Activated CD4-positive, CD25-positive, alpha-beta regulatory T cell treated with anti-CD3 and anti-CD28 coated beads, Interleukin-2, amount 50 U/mL, for 24 hours (primary cell): ENCODE measurements at places on chromosomes 3 and 15.

DNA sequence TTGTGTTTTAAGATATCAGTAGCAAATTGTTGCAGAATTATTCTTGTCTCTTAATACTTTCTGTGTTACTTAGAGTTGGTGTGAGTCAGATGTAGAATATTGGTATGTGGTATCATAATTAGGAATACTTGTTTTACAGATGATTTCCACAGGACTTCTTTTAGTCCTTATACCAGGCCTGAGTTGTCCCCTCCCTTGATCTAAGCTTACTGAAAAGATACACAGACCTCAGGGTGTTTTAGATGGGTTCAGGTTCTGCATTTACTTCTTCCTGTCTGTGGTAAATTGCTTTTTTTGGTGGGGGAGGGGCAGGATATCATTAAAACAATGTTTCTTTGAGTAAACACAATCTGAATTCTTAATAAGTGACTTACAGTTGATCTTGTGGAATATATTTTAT lies 14.2 kb downstream of the DZIP3 start:
- peak; percentile 32 for ATAC-seq

- no peak for ATAC-seq
These were observed 431.9 kb upstream of the FRG2C start for GRCh38 chr3:75232216-75232615.

GRCh38 chr3:78728406-78729145 lies 1039.2 kb downstream of the ROBO1 start:
- no peak for ATAC-seq

DNA sequence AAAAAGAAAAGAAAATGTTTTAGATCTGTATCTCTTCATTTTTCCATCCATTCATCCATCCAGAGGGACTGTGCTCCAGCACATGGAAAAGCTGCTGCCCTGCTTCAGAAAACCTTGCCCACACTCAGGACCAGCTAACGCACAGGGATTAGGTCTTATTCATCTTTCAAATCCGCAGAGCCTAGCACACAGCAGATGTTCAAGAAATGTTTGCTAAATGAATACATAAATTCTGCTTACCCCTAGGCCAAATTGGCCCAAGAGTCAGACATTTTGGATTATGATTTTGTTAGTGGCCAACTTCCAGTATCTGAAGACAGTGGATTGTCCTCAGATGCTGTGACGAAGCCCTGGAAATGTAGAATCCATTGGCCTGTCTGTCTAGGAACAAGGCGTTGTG lies 71.4 kb downstream of the GHSR start:
- no peak for ATAC-seq

GRCh38 chr3:184257083-184257915 lies 4.1 kb downstream of the CAMK2N2 start:
- no peak for ATAC-seq

DNA sequence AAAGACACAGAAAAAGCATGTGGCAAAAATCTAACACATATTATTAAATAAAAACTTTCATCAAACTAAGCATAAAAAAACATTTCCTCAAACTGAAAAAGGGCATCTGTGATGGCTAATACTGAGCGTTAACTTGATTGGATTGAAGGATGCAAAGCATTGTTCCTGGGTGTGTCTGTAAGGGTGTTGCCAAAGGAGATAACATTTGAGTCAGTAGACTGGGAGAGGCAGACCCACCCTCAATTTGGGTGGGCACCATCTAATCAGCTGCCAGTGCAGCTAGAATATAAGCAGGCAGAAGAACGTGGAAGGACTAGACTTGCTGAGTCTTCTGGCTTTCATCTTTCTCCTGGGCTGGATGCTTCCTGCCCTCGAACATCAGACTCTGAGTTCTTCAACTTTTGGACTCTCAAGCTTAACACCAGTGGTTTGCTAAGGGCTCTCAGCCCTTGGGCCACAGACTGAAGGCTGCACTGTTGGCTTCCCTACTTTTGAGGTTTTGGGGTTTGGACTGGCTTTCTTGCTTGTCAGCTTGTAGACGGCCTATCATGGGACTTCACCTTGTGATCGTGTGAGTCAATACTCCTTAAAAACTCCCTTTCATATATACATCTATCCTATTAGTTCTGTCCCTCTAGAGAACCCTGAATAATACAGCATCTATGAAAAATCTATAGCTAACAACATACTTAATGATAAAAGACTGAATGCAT lies 45.4 kb downstream of the DAZL start:
- ATAC-seq: no peak

- ATAC-seq: no peak
These were observed 2.3 kb downstream of the SETD5 start for GRCh38 chr3:9399746-9400145.

DNA sequence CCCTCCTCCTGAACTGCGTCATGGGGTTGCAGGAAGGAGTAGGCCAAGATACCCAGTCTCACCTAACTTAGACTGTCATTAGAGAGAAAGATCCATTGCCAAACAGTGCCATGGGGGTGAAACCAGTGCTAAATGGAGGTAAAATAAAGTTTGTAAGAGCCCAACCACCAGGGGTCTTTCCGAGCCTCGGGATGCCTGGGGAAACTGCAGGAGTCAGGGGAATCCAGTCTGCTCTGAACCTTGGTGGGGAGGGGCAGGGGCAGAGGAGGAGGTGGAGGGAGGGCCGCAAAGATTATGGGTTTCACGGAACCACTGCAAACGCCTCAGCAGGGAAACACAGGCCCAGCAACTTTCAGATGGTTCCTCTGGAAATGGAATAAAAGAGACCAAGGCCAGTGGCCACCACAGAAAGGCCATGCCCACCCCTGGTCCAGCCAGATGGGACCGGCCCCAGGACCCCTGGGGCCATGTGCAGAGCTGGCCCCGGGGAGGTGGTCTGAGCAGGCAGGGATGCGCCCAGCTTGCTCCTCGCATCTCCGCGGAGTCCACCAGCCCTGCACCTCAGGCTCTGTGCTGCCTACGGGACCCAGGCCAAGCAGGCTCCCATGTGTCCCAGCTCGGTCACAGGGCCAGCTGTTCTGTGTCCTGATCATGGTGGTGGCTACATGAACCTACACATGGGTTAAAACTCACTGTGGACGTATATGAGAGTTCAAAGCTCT lies 19.8 kb upstream of the GP9 start:
- no peak for ATAC-seq

DNA sequence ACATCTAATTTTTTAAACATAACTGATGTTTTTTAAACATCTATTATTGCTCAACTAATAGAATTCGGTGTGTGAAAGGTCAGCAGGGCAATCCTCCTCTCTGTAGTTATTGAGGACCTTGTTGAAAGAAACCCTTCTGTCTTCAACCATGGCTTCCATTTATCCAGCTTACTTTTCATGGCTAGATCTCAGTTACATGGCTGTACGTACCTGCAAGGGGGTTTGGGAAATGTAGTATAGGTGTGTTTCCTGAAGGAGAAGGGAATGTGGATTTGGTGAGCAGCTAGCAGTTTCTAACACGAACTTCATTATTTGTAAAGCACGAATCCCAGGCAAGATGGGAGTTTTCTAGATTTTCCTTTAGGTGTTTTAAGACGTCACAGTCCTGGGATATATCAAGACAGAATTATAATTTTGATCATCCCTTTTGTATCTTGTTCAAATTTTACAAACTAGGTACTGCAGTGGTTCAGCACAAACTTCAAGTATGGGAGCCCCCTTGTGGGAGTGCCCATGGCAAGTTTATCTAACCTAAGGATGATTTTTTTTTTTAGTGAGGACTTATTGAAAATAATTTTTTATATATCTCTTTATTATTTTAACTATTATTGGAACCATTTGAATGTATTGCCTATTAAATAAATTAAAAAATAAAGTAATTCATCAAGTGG lies 41.6 kb downstream of the FBXL2 start:
- ATAC-seq: no peak

- ATAC-seq: peak; percentile 49
These were observed at the start of gene WWTR1 for GRCh38 chr3:149657926-149658743. Gene WWTR1, minus strand, starts transcription at chr3:149658025. Its CDS starts 719 bp downstream, at chr3:149657306.

- no peak for ATAC-seq
These were observed 82.4 kb upstream of the PRR23C start for GRCh38 chr3:139127101-139127500.

GRCh38 chr15:47616876-47617275 lies 100.4 kb upstream of the SEMA6D start:
- no peak for ATAC-seq

- ATAC-seq: no peak
These were observed 284.2 kb upstream of the TPM1 start for GRCh38 chr15:62758126-62758951.

DNA sequence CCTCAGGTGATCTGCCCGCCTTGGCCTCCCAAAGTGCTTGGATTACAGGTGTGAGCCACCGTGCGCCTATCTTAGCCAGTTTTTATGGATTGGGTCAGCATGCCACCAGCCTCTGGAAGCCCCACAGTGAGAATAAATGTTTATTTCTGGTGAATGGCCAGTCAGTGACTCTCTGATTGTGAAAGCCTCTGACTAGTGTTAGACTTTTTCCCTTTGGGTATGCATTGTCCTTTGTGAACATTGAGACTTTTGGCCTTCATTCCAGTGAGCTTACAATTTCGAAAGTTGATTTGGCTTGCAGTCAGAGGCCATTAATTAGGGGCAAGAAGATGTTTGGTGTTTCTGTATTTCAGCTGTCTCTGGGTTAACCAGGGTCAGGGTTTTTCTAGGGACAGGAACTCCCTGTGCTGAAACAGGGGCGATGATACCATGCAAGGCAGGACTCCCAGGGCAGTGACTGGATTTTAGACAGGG lies 274.5 kb upstream of the C2CD4B start:
- no peak for ATAC-seq

- no peak for ATAC-seq
These were observed 8.7 kb downstream of the ESYT3 start for GRCh38 chr3:138443091-138443490.
